Activated CD4-positive, alpha-beta T cell treated with anti-CD3 and anti-CD28 coated beads, Interleukin-2, amount 10 ng/mL, durations not matched to agents 24 days and 14 days (primary cell): ENCODE measurements at places on chromosomes 3 and 15. TPM values are rescaled to one million over a fixed set of nuclear protein-coding genes. Genes with fewer than 3 reads are reported as not detected.
A peak's percentile ranks its signal among the peaks of the same experiment; 100 is the strongest.

DNA sequence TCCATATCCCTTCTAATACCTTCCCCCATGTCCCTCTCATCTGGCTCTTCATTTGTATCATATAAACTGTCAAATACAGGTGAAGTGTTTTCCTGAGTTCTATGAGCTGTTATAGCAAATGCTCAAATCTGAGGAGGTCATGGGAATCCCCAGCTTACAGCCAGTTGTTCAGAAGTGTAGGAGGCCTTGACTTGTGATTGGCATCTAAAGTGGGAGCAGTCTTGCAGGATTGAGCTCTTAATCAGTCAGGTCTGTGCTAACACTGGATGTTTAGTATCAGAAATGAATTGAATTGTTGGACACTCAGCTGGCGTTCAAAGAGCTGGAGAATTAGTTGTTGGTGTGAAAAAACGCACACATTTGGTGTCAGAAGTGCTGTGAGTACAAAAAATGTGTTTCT, 65.0 kb downstream of the IFT57 start:
- peaks cover 21% of the 10 kb centered on the region for H3K4me1 ChIP-seq
- H3K36me3 ChIP-seq = peaks cover 9% of the 10 kb centered on the region
- H3K27ac ChIP-seq = no peak overlapping the region
- no peaks in the 10 kb centered on the region for H3K27me3 ChIP-seq
- no peak overlapping the region for H3K4me3 ChIP-seq

Gene NUP210
- 164 and 169 TPM in 2 replicates for total RNA-seq

Gene QRICH1
- total RNA-seq = 138 and 152 TPM in 2 replicates

DNA sequence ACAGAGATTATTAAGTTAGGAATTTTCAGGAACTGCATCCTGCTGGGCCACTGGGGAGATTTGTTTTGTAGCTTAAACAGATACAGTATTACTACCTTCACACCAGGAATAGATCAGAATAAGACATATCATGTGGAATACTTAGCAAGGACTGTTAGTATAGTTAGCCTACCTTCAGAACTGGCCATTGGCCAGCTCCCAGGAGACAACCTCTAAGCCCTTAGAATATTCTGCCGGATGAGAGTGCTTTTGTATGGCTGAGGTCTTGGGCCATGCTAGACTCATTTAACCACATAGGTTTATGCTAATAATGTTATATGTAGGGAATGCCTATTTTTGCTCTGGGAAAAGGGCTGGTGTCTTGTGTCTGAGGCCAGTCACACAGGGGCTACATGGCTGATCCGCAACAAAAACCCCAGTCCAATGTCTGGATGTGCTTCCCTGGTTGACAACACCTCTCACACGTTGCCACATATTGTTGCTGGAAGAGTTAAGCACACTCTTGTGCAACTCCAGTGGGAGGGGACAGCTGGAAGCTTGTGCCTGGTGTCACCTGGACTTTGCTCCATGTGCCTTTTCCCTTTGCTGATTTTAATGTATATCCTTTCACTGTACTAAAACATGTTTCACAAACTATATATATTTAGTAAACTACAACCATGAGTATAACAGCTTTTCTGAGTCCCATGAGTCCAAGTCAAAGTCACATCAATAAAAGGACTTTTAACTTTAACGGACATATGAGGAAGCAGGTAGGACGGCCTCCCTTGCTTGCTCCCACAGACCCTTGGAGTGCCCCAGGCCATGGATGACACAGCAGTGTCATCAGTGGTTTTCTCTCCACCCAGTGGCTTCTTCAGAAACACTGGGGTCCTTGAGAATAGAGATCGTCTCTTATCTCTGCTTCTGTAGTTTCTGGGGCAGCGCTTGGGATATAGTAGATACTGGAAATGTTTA, 118.0 kb upstream of the C3orf80 start:
- H3K27ac ChIP-seq = no peak overlapping the region
- H3K4me3 ChIP-seq = no peak overlapping the region
- peaks cover 5% of the 10 kb centered on the region for H3K27me3 ChIP-seq
- no peak for DNase-seq
- H3K36me3 ChIP-seq = no peaks in the 10 kb centered on the region

Gene SENP8
- total RNA-seq = 1.5 and 1.7 TPM in 2 replicates

- H3K4me3 ChIP-seq = no peak within 1 kb of the TSS
- H3K4me1 ChIP-seq = no peaks in the 10 kb centered on the region
- no peaks in the 10 kb centered on the region for H3K36me3 ChIP-seq
- H3K27ac ChIP-seq = no peak within 1 kb of the TSS
- no peak for DNase-seq
- H3K27me3 ChIP-seq = peaks cover 31% of the 10 kb centered on the region
These were observed at the start of gene LRRC15 for GRCh38 chr3:194369522-194370279. Gene LRRC15, minus strand, starts transcription at chr3:194369743. Its CDS starts 8,700 bp downstream, at chr3:194361043.

DNA sequence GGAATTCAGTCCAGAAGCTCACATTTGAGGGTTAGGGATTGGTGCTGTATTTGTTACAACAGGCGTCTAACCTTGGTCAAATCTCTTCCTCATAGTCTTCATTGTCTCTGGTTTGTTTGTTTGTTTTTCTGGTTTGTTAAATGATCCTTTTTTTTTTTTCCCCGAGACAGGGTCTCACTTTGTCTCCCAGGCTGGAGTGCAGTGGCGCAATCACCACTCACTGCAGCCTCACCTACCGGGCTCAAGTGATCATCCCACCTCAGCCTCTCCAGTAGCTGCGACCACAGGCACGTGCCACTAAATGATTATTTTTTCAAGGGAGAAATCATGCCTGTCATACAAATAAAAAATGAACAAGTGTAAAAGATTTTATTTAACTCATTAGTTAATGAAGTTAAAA, 14.3 kb upstream of the ADPGK start:
- H3K4me1 ChIP-seq = peaks cover 8% of the 10 kb centered on the region
- H3K4me3 ChIP-seq = peak overlapping the region; percentile 81
- H3K27me3 ChIP-seq = peaks cover 35% of the 10 kb centered on the region
- no peaks in the 10 kb centered on the region for H3K36me3 ChIP-seq
- DNase-seq = no peak

GRCh38 chr15:35810007-35810406, 264.0 kb upstream of the DPH6 start:
- no peaks in the 10 kb centered on the region for H3K36me3 ChIP-seq
- H3K4me1 ChIP-seq = no peaks in the 10 kb centered on the region
- no peak for DNase-seq
- H3K4me3 ChIP-seq = no peak overlapping the region
- no peaks in the 10 kb centered on the region for H3K27me3 ChIP-seq

GRCh38 chr3:77529522-77529921, 489.6 kb downstream of the ROBO2 start:
- H3K4me1 ChIP-seq = no peaks in the 10 kb centered on the region
- no peaks in the 10 kb centered on the region for H3K36me3 ChIP-seq
- no peak overlapping the region for H3K4me3 ChIP-seq
- no peak for DNase-seq
- H3K27me3 ChIP-seq = no peaks in the 10 kb centered on the region

DNA sequence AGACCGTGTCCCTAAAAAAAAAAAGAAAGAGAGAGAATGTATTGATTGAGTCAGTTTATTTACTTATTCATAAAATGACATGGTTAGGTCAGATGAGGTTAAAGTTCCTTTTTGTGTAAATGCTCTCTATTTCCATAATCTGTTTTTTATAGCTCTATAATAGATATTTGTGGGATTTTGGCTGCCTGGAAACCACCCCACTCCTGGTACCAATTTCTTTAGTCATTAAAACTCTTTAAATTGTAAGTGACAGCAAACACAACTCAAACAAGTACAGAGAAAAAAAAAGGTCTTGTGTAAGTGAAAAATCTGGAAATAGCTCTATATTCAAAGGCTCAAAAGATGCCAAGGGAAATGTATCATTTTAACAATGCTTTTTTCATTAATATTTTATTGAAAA, 11.0 kb upstream of the PPP4R2 start:
- peaks cover 9% of the 10 kb centered on the region for H3K27me3 ChIP-seq
- H3K4me1 ChIP-seq = peaks cover 7% of the 10 kb centered on the region
- H3K4me3 ChIP-seq = no peak overlapping the region
- H3K27ac ChIP-seq = no peak overlapping the region
- peaks cover 1% of the 10 kb centered on the region for H3K36me3 ChIP-seq

DNA sequence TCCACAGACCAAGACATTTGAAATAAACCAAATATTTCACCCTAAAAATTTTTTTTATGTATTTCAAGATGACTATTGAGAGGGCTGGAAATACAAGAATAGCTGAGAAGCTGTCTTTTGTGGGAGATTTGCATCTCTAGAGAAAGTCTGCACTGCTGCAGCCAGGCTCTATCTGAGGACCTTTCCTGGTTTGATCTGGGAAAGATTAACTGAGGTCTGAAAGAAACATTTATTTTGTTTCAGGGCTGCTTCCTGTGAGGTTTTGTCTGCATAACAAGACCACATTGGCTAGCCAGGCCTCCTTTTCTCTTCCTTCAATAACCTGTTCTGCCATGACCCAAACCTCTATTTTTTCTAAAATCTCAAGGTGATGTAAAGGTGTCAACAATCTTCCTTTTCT, 117.5 kb upstream of the ARHGEF26 start:
- H3K27me3 ChIP-seq = peaks cover 8% of the 10 kb centered on the region

DNA sequence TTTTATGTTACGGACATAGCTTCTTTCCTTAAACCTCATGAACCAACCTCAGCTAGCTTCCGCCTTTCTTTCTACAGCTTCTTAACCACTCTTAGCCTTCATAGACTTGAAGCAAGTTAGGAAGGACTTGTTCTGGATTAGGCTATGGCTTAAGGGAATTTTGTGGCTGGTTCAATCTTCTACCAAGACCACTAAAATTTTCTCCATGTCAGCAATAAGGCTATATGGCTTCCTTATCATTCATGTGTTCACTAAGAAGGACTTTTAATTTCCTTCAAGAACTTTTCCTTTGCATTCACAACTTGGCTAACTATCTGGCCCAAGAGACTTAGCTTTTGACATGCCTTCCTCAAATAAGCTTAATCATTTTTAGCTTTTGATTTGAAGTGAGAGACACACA, 24.5 kb downstream of the CCPG1 start:
- no peak overlapping the region for H3K4me3 ChIP-seq
- H3K27ac ChIP-seq = no peak overlapping the region
- no peaks in the 10 kb centered on the region for H3K27me3 ChIP-seq
- H3K36me3 ChIP-seq = peaks cover 12% of the 10 kb centered on the region
- H3K4me1 ChIP-seq = no peaks in the 10 kb centered on the region
- no peak for DNase-seq

- no peak for DNase-seq
- H3K27me3 ChIP-seq = peaks cover 18% of the 10 kb centered on the region
- H3K27ac ChIP-seq = no peak overlapping the region
- peaks cover 2% of the 10 kb centered on the region for H3K36me3 ChIP-seq
- H3K4me1 ChIP-seq = no peaks in the 10 kb centered on the region
- no peak overlapping the region for H3K4me3 ChIP-seq
These were observed 32.2 kb downstream of the RPLP1 start for GRCh38 chr15:69484837-69485236.

Gene SLC6A6
- total RNA-seq = 53.9 and 63.7 TPM in 2 replicates

- H3K4me1 ChIP-seq = peaks cover 4% of the 10 kb centered on the region
- H3K36me3 ChIP-seq = no peaks in the 10 kb centered on the region
- peaks cover 31% of the 10 kb centered on the region for H3K27me3 ChIP-seq
- H3K4me3 ChIP-seq = no peak overlapping the region
These were observed 214.3 kb downstream of the ARRDC4 start for GRCh38 chr15:98174841-98175240.

Gene SCAMP5
- 0.92 and 1.3 TPM in 2 replicates for total RNA-seq

GRCh38 chr15:95365511-95366107, 964.9 kb upstream of the NR2F2 start:
- no peak overlapping the region for H3K27ac ChIP-seq
- no peak for DNase-seq
- no peaks in the 10 kb centered on the region for H3K4me1 ChIP-seq
- H3K4me3 ChIP-seq = no peak overlapping the region
- no peaks in the 10 kb centered on the region for H3K27me3 ChIP-seq
- H3K36me3 ChIP-seq = no peaks in the 10 kb centered on the region

GRCh38 chr3:166837535-166837934, 542.6 kb downstream of the ZBBX start:
- DNase-seq = no peak
- H3K27me3 ChIP-seq = no peaks in the 10 kb centered on the region
- H3K4me3 ChIP-seq = no peak overlapping the region
- H3K36me3 ChIP-seq = no peaks in the 10 kb centered on the region

Gene ZIC1
- not detected in 2 replicates for total RNA-seq

DNA sequence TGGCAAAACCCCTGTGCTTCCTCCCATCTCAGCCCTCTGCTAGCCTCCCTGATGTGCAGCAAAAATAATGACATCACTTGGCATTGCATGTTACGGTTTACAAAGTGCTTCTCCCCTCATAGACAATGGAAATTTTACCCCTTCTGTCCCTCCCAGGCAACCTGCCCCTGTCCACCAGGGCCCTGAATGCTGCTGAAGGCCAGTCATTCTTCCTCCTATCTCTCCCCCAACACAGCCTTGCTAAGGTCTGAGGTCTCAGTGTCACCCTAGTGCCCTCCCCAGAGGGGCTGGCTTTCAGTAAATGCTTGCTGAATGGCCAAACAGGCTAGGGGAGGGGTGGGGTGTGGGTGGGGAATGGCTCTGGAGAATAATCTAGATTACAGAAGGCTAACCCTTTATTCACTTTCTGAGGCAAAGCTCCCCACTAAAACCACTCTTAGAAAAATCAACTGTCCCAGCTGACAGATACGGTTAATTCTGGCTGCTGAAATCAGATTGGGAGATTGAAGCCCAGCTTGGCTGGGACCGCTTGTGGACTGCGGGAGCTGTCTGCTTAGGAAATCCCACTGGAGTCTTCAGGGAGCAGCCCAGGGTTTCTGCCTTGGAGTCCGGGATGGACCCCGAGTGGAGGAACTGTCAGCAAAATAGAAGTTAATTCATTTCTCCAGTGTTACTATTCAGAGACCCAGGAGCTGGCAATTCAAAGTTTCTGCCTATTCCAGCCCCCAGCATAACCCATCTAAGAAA, 22.9 kb downstream of the ANP32A start:
- DNase-seq = no peak
- H3K4me1 ChIP-seq = peaks cover 83% of the 10 kb centered on the region
- H3K36me3 ChIP-seq = peaks cover 25% of the 10 kb centered on the region
- peak overlapping the region; percentile 88 for H3K27ac ChIP-seq

GRCh38 chr3:190056742-190057141, 64.0 kb downstream of the P3H2 start:
- H3K4me1 ChIP-seq = no peaks in the 10 kb centered on the region
- DNase-seq = no peak

- H3K27me3 ChIP-seq = no peaks in the 10 kb centered on the region
- no peak overlapping the region for H3K4me3 ChIP-seq
- peaks cover 37% of the 10 kb centered on the region for H3K4me1 ChIP-seq
- H3K27ac ChIP-seq = peak overlapping the region; percentile 57
- no peak for DNase-seq
- no peaks in the 10 kb centered on the region for H3K36me3 ChIP-seq
These were observed 38.7 kb downstream of the CHST2 start for GRCh38 chr3:143158014-143158988.

DNA sequence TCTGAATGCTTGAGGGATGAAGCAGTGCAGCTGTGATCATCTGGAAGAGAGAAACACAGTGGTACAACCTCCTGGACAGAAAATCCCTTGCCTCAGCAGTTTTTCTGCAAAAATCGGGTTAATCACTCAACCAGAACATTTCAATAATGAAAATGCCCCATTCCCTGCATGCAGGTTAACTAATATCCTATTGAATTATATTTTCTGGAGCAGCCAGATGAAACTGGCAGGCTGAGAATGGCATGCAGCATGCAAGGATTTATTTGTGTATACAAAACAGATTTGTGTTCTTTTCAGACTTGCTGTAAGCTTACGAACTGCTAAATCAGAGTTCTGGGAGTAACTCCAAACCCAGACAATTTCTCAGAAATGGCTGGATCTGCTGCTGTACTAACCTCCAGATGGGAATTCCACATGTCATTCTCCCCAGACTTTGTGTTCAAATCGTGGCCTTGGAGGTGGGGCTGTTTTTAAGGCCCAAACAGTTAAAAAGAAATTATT, 39.1 kb downstream of the SLC9A9 start:
- no peaks in the 10 kb centered on the region for H3K36me3 ChIP-seq
- H3K27me3 ChIP-seq = no peaks in the 10 kb centered on the region
- no peak for DNase-seq

- no peak overlapping the region for H3K4me3 ChIP-seq
- no peaks in the 10 kb centered on the region for H3K4me1 ChIP-seq
- no peak overlapping the region for H3K27ac ChIP-seq
- H3K36me3 ChIP-seq = peaks cover 27% of the 10 kb centered on the region
- DNase-seq = no peak
These were observed 23.4 kb downstream of the PARP16 start for GRCh38 chr15:65263313-65263712.
